ENCODE measurements at places on chromosomes 3 and 15. TPM values are rescaled to one million over a fixed set of nuclear protein-coding genes. Genes with fewer than 3 reads are reported as not detected.

DNA sequence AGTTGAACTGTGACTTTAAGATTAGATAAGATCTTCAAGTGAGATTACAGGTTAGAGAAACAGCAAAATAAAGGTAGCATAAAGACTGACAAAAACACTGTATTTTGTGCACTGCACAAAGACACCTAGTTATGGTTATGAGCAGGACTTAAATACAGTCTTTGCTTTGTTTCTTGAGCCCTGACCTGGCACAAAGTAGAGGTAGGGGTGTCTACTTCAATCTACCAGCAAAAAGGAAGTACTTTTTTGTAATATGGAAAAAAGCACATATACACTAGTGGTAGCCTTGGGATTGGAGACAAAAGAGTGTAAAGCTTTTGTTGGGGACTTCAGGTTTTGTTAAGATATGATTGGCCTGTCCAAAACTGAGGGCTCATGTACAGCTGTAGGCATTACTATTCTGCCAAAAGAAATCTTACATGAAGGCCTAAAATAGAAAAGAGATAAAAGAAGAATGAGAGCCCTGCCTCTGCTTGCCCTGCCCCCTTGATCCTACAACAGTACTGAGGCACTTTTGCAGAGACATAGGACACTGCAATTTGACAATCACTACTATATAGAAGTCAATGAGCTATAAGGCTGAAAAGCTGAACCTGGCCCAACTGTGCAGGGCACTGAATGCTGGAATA is 194.3 kb downstream of the CBLB start:
- DNase-seq = no peak

Gene SEMA5B
- total RNA-seq = not detected

GRCh38 chr15:85458764-85459163 is 78.4 kb downstream of the AKAP13 start:
- DNase-seq = no peak

Gene PLA2G4F
- not detected for total RNA-seq

Gene ADAMTS17
- not detected for total RNA-seq

Gene DRD3
- not detected for total RNA-seq

Gene PLSCR5
- not detected for total RNA-seq

GRCh38 chr15:38826880-38827279 is 262.3 kb upstream of the RASGRP1 start:
- no peak for DNase-seq

DNA sequence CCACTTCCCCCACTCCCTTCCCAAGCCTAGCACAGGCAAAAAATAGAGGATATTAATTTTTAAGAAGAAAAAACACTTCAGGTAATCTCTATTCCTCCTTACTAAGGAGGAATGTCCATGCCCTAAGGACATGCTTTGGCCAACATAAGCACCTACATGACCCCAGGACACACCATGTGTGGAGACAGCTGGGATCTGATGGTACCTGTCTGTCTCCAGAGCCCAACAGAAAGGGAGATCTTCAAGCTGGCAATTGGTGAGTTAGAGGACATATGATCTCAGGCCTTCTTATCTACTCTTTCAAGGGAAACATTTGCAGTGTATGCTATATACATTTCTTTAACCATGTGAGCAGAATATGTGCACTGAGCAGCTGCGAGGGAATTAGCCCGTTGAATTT is 7.0 kb downstream of the TM4SF4 start:
- no peak for DNase-seq

- no peak for DNase-seq
These were observed 36.4 kb downstream of the EXOG start for GRCh38 chr3:38532529-38532928.
